Vein endothelial cell (primary cell): ENCODE measurements at places on chromosomes 6 and 20. TPM values are rescaled to one million over a fixed set of nuclear protein-coding genes. Genes with fewer than 3 reads are reported as not detected.

Gene C6orf15
- total RNA-seq, result 0.33 TPM in 1 of 2 replicates, not detected in the other

Gene GSTA4
- 13.7 and 14.9 TPM in 2 replicates for total RNA-seq

Gene ULBP2
- 6.2 and 8.0 TPM in 2 replicates for total RNA-seq

Gene ABHD16B
- not detected in 2 replicates for total RNA-seq

Gene TXLNB
- 0.33 and 0.38 TPM in 2 replicates for total RNA-seq

Gene MCHR2
- total RNA-seq, result not detected in 2 replicates

Gene NOTCH4
- 53.6 and 68.6 TPM in 2 replicates for total RNA-seq

Gene BRD2
- total RNA-seq, result 128 and 139 TPM in 2 replicates

Gene BFSP1
- 3.3 and 4.9 TPM in 2 replicates for total RNA-seq

Gene TCF21
- total RNA-seq, result not detected in 2 replicates

Gene HDDC2
- total RNA-seq, result 8.5 and 14.7 TPM in 2 replicates

Gene SCAND1
- total RNA-seq, result 83.8 and 107 TPM in 2 replicates

Gene RAB23
- 6.5 and 9.4 TPM in 2 replicates for total RNA-seq

Gene FAM217A
- not detected in 2 replicates for total RNA-seq

Gene FRK
- under 0.01 and 0.10 TPM in 2 replicates for total RNA-seq

Gene RCAN2
- total RNA-seq, result 0.33 and 1.5 TPM in 2 replicates

Gene BMP7
- total RNA-seq, result not detected in 2 replicates

Gene MAP3K7
- total RNA-seq, result 29.4 and 37.2 TPM in 2 replicates

Gene NRM
- total RNA-seq, result 5.6 and 7.0 TPM in 2 replicates
